Frontal cortex (tissue), 4 donors: ENCODE measurements at places on chromosomes 7 and 10. TPM values are rescaled to one million over a fixed set of nuclear protein-coding genes. Genes with fewer than 3 reads are reported as not detected.

Gene ST8SIA6
- total RNA-seq = 4.9 TPM

GRCh38 chr10:24207781-24208611 lies 942 bp upstream of the KIAA1217 start:
- no peak for DNase-seq

Gene NOS3
- 0.82 TPM for total RNA-seq

GRCh38 chr7:7434329-7434728 lies 101.3 kb downstream of the COL28A1 start:
- DNase-seq = no peak

Gene FAM237B
- total RNA-seq = under 0.01 TPM

DNA sequence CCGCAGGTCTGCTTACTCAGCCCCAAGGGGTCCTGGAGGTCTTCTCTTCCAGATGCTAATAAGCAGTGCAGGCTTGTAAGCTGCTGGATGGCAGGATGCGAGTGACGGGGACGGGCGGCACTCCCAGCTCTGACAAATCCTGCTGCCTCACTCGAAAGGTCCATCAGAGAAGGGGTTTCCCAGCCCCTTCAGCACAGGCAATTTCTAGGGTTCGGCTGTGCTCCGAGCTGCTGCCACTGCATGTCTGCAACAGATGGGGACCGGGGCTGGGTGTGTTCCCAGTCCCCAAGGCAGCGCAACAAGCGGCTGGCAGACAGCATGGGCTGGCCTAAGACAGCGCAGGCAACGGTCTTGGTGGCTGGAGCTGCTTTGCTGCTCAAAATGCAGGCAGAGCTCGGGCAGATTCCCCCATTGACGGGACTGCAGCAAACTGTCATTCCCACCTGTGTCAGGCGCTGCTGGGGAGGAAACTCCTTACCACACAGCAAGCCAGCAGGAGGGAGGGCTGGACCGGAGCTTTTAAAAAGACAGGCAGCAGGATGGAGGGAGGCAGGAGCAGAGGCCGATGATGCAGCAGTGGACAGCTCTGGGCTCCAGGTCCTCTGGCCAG lies 62.4 kb downstream of the PRKAG2 start:
- DNase-seq = no peak

Gene STK32C
- 25.3 TPM for total RNA-seq

DNA sequence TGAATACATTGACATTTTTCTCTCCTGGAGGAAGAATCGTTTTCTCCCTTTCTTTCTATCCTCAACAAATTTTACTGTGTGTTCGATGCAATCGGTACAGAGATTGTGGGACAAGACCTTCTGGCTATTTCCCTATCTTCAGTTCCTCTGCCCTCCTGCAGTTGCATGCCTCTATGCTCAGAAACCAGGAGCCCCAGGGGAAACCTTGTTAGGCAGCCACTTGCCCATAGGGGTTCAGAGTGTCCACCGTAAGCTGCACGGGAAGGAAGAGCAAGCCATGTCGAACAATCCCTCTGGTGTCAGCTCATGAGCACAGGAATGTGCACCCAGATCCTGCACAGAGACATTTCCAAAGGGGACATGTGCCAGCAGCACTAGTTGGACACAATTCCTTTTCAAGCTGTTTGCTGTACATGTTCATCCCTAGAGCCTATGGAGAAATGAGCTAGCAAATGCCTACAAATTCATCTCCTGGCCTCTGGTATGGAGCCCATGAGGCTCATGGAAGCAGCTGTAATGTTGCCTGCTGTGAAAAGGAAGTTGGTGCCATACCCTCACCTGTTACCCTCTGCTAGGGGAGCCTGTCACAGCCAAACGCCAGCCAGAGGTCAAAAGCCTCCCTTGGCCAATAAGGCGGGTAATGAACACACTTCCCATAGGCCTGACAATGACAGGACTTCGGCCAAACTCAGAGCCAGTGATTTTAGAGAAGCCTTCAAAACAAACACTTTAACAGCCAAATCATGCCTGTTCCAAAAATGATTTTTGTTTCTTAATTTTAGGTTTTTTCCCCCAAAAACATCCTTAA lies 35.9 kb upstream of the ASAH2 start:
- no peak for DNase-seq

Gene UFSP1
- total RNA-seq = 3.7 TPM
